SHP77 treated with DMSO at 0.1 percent for 48 hours (cell line): ENCODE measurements at places on chromosomes 11 and 22.

DNA sequence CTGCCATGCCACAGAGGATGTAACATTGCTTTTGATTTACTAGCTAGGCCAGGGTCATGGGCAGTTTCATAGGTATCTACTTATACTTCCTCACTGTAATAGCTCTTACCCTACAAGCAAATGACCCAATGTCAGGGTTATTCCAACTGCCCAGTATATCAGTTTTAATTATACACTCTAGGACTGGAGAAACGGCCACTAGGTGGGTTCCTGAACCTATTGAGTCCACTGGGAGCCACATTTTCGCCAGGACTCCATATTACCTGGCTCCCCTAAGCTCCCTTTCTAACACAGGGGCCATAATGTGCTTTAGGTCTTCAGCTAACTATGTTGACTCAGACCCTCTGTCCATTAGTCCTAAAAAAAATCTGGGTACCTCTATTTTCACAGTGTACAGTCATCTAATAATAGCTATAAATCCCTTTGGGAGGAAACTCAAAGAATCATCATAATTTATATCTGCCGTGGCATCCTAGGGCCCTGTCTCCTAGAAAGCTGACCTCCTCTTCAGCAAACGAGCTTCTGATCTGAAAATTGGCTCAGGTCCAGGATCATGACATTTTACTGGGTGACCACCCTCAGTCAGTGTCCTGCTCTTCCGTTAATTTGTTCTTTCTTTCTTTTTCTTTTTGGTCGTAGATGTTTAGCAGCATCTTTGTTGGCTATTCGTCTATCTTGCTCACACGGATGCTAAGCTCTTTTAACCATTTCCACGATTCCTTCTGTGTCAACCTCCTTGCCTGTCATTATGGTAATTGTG is 244.3 kb downstream of the FAM76B start:
- no peak for DNase-seq

- DNase-seq, result no peak
Measured at GRCh38 chr22:33798401-33798800, 121.9 kb downstream of the LARGE1 start.

- DNase-seq, result no peak
Measured at GRCh38 chr11:102583141-102583873, 41.8 kb downstream of the MMP20 start.

GRCh38 chr22:42819412-42820044 is 37.5 kb downstream of the ARFGAP3 start:
- no peak for DNase-seq

DNA sequence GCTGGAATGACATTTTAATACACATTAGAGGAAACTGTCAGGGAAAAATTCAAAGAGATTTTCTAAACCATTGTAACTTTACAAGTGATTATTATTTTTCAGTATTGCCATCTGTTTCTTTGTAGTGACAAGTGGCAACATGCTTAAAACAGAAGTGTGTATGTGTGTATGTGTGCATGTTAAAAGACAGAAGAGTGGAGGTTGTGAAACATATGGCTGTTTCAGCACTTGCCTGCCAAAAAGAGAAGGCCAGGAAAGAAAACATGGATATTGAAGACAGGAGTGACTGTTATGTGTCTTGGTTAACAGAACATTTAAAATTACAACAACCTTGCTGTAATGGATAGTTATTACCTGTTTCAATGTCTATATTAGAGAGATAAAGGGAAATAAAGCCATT is 24.3 kb upstream of the VWA5A start:
- DNase-seq, result no peak

DNA sequence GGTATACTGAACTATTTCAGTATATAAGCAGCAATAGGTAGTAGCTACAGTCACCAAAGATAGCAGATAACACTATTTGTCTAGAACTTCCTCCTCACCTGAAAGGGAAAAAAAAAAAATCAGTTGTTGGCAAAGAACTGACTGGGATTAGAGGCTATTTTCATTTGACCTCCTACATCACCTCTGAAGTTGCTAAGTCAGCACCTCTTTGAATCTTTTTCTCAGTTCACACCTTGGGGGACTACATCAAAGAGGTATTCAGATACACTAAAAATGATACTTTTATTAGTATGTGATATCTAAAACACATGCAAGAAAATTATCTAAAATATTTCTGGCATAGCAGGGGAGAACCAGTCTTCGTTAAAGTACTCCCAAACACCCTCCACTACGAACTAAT is 16.2 kb downstream of the MSANTD2 start:
- no peak for DNase-seq

DNA sequence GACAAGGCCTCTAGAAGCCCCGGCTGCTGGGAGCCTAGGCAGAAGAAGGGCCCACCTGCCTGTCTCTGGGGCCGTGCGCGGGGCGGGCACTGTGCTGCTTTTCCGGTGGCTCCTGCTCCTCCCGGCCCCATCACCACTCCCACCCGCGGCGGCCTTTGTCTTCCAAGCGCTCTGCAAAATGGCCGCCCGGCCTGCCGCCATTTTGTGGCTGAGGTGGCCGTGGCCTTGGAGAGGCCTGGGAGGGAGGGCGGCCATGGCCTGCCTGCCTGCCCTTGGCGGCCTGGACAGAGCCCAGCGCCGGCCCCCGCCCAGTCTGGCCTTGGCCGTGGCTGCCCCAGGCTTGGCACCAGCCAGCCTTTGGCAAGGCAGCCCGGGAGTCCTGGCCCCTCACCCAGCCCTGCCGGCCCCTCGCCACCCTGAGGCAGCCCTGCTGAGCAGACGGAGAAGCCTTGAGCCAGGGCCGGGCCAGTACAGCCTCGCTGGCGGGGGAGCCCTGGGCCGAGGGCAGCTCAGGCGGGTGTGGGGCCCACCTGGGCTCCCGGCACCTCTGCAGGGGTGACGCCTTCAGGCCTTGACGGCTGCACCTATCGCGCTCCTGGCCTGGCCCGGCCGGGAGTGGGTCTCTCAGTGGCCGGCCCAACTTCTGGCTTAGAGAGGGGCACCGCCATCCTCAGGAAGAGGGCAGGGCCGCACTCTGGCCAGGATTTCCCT is 46.0 kb upstream of the PPARA start:
- DNase-seq, result no peak

DNA sequence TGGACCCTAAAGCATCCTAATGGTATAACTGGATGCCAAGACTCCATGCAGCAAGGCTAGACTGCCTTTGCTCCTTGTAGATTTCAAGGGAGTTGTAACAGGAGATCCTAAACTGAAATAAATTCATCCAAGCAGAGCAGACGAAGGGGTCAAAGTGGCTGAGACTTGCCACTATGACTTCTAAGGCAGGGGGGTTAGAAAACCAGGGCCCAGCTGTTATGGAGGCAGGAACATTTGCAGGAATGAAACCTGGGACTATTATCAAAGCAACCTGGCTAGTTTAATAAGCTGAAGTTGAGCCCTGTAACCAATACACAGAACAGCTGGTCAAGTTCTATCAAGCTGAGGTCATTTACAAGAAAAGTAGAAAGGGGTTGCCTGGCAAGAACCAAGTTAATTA is 122.2 kb upstream of the TRPC6 start:
- no peak for DNase-seq

DNA sequence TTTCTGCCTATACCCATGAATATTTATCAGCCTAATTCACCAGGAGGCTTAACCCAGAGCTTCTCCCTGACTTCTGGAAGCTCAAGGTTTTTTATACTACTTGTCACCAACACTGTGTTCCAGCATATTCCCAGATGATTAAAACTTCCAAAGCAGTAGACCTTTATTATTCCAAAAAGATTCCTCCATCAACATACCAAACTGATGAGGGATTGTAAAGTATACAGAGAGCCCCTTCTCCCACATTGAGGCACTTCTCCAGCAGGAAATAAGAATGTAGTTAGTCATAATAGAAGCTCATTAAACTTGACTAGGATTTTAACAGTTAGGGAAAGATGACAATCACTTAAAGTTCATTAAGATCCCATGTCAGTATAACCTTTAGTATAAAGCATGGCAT is 51.4 kb upstream of the CEP126 start:
- no peak for DNase-seq

DNA sequence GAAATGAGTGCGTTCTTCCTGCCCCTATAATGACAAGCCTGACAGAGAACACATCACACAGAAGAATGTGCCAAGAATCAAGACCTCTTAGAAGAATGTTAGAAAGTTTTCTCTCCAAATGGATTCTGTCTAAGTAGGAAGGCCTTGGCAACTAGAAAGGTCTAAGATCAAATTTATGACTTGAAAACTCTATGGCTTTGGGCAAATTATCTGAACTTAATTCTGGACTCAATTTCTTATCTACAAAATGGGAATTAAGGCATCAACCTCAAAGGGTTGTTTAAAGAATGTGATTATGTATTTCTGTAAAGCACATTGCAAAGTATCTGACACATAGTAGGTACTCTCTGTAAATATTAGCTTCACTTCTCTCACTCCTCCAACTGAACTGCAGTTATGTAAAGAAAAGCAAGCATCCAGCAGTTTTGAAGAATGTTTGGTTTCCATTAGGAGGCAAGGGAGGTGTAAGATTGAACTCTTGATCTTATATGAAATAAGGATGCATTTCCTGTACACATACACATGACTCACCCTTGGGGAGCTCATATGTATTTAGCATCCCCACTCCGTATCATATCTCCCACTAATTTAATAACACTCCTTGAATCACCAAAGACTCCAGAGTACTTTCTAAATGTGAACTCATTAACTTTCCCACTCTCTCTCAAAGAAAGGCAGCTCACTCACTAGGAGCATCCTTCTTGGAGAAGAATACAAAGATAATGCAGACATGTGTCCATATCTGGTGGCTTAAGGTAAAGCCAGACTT is 77.6 kb downstream of the ETS1 start:
- no peak for DNase-seq
